Activated CD8-positive, alpha-beta memory T cell treated with anti-CD3 and anti-CD28 coated beads for 24 hours (primary cell): ENCODE measurements at places on chromosomes 1 and 21.
A peak's percentile ranks its signal among the peaks of the same experiment; 100 is the strongest.

DNA sequence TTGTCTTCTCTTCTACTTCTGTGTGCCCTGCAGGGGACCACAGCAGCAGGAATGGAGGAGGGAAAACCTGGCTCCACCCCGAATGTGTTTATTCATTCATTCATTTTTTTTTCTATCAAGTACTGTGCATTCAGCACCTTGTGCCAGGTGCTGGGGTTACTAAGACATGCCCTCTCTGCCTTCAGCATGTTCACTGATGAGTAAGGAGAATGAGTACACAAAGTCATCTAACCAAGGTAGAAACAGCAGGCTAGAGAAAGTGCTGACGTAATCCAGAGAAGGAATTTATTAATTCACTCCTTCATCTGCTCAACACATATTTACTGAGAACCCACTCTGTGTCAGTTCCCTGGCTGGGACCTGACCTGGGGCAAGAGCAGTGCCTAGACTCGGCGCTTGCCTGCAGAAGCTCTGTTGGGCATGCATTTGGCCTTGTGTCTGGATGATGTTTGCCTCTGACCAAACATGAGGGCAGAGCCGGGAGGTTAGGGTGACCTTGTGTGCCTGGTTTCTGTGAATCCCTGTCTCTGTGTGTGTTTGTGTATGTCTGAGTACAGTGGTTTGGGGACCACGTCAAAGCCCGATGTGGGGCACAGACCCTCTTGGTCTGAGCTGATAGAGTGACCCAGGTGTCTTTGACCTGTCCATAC is 3.3 kb upstream of the MYOG start:
- DNase-seq, result no peak

GRCh38 chr1:111856411-111857185 is 100.9 kb downstream of the DDX20 start:
- DNase-seq, result no peak

- no peak for DNase-seq
Observed at GRCh38 chr1:226601456-226601855, 52.9 kb downstream of the STUM start.

- peak; percentile 81 for DNase-seq
Observed at GRCh38 chr1:21175670-21176581, 771 bp downstream of the EIF4G3 start.

DNA sequence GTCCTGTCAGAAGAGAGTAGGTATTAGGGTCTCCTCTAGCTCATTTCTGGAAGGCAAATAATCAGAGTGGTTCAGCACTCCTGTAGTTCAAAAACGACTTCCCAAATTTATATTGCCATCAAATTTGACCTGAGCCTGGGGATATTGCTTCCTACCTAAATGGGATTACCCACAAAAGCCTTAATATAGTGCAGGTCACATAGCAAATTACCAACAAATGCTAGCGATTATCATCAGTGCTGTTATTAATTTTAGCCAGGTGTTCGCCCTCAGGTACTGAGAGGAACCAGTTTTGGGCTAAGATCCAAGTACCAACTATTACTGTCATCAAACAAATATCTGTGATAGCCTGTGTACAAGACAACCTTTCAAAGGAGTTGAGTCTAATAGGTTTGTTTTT is 661.8 kb upstream of the PTBP2 start:
- no peak for DNase-seq

GRCh38 chr1:77473690-77474089 is 191.9 kb downstream of the AK5 start:
- DNase-seq, result no peak

- peak; percentile 81 for DNase-seq
Observed at GRCh38 chr21:28516991-28517592, 475.6 kb downstream of the LTN1 start.

DNA sequence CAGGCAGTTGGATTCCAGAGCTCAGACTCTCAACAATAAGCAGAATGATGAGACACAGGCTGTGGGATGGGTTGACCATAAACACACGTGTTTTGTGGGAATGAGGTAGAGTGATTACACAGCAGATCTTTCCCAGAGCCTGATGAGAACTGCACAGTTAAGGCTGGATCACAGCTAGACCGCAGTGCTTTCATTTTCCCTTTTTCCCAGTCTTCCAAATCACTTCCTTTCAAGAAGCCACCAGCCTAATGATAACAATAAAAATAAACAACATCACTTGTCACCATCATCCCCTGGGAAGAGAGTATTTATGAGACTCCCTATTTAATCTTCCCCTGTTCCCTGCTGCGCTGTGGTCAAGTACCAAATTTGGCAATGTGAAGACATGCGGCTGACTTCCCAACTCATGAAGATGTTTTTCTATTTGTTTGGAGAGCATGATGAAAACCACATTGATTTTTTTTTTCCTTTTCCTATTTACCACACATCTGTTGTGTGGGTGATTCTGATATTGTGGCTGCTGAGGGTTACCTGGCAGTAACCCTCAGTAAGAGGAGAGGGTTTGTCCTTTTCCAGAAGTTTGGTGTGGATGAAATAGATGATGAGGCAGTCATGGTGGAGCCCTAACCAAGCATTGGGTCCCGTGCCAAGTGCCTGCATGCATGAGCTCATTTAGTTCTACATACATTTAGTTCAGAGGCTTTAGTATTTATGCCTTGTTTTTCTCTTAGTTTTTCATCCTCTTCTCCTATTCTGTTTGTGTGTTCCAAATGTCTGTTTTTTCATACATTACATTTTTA is 248.9 kb upstream of the HOOK1 start:
- no peak for DNase-seq

DNA sequence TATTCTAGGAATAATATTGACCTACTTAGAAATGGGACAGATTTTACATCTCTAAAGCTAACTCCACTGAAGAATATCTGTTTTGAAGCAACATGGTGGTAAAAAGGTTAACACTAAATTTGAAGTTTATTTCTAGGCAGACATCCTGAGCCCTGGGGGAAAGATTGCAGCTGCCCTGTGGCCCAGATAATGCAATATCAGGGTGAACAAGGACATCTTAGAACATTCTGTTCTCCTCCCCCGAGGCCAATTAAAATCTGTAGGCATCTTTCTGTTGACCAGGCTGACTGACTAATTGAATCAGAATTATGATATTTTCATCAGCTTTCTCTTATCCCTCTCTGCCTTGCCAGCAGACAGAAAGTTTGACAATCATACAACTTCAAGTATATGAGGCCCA is 149.8 kb upstream of the DUSP10 start:
- no peak for DNase-seq

DNA sequence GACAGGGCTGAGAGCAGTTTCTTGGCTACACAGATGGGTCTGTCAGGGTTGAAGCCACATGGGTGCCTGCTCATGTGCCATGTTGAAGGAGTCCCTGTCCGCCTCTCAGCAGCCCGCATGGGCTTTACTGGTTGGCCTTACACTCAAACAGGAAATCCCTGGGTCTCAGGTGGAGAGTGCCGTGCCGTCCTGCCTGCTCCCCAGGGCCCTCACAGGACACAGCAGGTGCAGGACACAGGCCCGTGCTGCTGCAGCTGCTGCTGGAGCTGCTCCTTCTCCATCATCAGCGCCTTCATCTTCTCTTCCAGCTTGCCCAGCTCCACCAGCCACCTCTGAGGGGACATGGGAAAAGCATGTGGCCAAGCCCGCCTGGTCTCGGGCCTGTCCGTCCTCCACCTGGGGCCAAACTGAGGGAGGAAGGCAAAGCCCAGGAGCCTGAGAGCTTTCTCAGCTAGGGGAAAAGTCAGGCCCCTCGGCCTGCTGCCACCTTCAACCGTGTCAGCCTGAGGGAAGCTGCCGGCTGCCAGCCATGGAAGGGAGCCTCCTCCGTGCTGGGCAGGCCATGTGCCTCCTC is 5.5 kb downstream of the SLFNL1 start:
- DNase-seq, result no peak

GRCh38 chr1:185337246-185337645 is 20.2 kb upstream of the IVNS1ABP start:
- DNase-seq, result no peak

DNA sequence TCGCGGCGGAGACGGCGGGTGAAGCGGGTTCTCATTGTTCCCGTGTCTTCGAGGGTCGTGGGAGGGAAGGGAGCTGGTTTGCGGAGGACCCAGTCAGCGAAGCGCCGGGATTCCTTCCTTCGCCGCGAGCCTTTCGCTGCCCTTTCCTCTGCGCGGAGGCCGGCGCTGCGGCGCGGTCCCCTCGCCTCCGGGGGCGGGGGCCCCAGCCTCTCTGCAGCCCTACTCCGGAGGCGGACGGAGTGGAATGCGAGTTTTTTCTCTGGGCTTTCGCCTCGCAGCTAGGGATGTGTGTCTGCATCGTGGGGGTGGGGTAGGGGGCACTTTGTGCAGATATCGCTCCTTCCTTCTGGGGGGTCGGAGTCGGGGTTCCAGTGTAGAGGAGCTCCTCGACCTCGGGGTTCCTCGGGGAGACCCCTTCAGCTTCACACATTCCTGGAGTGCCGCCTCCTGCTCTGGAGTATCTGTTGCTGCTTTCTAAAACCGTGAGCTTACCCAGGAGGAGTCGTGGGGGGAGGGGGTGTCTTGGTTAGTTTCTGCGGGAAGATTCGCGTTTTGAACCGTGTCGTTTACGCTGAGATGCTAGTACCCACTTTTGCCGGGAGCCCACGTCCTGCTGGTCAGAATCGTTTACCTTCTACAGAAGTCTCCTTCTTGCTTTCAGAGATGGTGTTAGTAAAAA is 595 bp downstream of the RNF2 start:
- DNase-seq, result no peak
